ENCODE measurements at places on chromosomes 13 and 19. TPM values are rescaled to one million over a fixed set of nuclear protein-coding genes. Genes with fewer than 3 reads are reported as not detected.
A peak's percentile ranks its signal among the peaks of the same experiment; 100 is the strongest.

- H3K27ac ChIP-seq = no peak overlapping the region
- H3K4me3 ChIP-seq = no peak overlapping the region
- no peaks in the 10 kb centered on the region for H3K27me3 ChIP-seq
These were observed 752.3 kb downstream of the PCDH9 start for GRCh38 chr13:66477816-66478215.

DNA sequence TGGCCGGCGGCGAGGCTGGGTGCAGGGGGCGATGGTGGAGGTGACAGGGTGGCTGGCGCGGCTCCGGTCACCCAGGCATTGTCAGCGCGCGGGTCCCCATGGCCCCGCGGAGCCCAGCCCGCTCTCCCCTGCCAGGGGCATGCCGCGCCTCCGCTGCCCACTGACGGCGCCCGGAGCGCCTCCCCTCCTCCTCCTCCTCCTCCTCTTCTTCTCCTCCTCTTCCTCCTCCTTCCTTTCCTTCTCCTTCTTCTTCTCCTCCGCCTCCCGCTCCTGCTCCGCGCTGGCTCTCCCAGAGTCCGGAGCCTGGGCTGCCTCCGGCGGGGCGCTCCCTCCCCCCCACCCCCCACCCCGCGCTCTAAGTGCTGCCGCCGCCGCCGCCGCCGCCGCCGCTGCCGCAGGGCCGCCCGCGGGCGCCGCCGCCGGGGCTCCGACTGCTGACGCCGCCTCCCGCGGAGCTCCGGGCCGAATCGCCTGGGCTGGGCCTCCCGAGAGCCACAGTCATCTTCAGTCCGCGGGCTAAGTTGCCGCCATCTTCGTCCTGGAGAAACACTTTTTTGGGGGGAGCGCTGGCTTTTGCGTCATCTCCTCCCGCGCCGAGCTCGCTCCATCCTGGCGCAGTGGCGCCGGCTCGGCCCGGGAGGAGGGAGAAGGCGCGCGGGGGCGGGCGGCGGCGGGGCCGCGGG, 348.3 kb downstream of the LIG4 start:
- H3K36me3 ChIP-seq = no peaks in the 10 kb centered on the region
- H3K27me3 ChIP-seq = peaks cover 51% of the 10 kb centered on the region
- H3K27ac ChIP-seq = no peak overlapping the region
- peaks cover 9% of the 10 kb centered on the region for H3K4me1 ChIP-seq
- peak; percentile 66 for DNase-seq

- H3K36me3 ChIP-seq = no peaks in the 10 kb centered on the region
- DNase-seq = no peak
- H3K4me1 ChIP-seq = no peaks in the 10 kb centered on the region
- no peak overlapping the region for H3K27ac ChIP-seq
- H3K4me3 ChIP-seq = no peak overlapping the region
These were observed 187.8 kb downstream of the DIAPH3 start for GRCh38 chr13:59975807-59976435.

- no peak for DNase-seq
- H3K36me3 ChIP-seq = no peaks in the 10 kb centered on the region
- no peaks in the 10 kb centered on the region for H3K27me3 ChIP-seq
- H3K4me1 ChIP-seq = peaks cover 6% of the 10 kb centered on the region
These were observed 17.1 kb upstream of the S1PR4 start for GRCh38 chr19:3161453-3161852.

GRCh38 chr19:13726323-13726722, 38.0 kb upstream of the MRI1 start:
- H3K27me3 ChIP-seq = no peaks in the 10 kb centered on the region
- DNase-seq = no peak
- no peaks in the 10 kb centered on the region for H3K36me3 ChIP-seq
- H3K4me1 ChIP-seq = peaks cover 9% of the 10 kb centered on the region
- no peak overlapping the region for H3K4me3 ChIP-seq

- H3K27ac ChIP-seq = no peak overlapping the region
- no peaks in the 10 kb centered on the region for H3K36me3 ChIP-seq
- H3K4me3 ChIP-seq = no peak overlapping the region
- DNase-seq = no peak
- no peaks in the 10 kb centered on the region for H3K27me3 ChIP-seq
- peaks cover 64% of the 10 kb centered on the region for H3K4me1 ChIP-seq
These were observed 4.2 kb upstream of the WBP4 start for GRCh38 chr13:41056826-41057711.

DNA sequence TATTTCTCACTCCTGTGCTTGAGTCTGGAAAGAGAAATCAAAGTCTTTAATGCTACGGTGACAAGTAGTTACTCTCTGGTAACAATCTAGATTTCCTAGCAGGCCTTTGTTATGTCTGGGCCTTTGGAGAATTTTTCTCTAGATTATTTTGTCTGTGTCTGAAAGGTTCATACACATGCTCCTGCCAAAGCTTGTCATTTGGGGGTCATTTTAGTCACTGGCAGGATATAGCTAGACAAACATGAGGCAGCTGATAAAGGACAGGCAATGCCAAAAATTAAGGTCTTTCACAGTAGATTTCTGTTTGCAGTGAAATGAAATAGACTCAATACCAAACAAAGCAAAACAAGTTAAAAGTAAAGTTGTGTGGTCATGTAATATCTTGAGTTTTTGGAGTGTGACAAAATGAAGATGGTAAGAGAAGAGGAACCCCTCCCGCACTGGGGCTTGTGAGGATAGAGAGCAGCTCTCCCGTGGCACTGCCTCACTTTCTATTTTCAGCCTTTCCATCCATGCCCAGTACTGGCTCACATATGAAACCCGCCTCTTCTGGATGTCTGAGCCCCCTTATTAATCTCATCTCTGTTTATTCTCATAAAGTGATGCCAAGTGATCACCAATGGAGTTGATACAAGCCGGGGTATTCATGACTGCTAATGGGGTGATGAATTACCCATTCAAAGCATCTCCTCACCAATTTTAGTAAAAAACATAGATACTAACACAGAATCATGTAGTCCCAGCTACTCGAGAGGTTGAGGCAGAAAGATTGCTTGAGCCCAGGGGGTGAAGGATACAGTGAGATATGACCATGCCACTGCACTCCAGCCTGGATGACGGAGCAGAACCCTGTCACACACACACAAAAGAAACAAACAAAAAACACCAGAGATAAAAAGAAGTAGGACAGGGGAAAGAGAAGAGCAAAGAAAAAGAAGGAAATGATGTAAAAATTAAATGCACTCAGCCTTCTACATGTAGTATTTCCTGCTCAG, 389.3 kb downstream of the FGF14 start:
- H3K4me3 ChIP-seq = no peak overlapping the region
- no peaks in the 10 kb centered on the region for H3K27me3 ChIP-seq
- no peak for DNase-seq
- H3K36me3 ChIP-seq = no peaks in the 10 kb centered on the region
- peak overlapping the region; percentile 18 for H3K27ac ChIP-seq
- no peaks in the 10 kb centered on the region for H3K4me1 ChIP-seq

GRCh38 chr19:10418485-10419199, 1.7 kb upstream of the PDE4A start:
- no peak overlapping the region for H3K4me3 ChIP-seq
- peaks cover 32% of the 10 kb centered on the region for H3K4me1 ChIP-seq
- H3K36me3 ChIP-seq = no peaks in the 10 kb centered on the region
- H3K27me3 ChIP-seq = peaks cover 57% of the 10 kb centered on the region
- no peak for DNase-seq

DNA sequence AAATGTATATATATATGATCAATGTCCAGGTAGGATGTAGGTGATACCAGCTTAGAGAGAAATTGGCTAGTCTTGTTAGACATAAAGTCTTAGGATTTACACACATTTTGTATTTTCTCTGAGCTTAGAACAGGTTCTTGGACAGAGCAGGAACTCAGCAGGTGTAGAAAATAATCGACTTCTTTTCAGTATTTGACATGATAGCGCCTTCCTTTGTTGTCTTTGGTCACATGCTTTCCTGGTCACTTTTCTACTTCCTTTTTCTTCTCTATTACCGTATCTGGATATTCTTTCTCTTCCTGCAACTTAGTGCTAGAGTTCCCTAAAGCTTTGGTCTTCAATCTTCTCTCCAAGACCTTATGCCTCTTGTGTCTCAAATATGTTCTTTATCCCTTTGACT, 107.4 kb downstream of the LRCH1 start:
- peaks cover 30% of the 10 kb centered on the region for H3K4me1 ChIP-seq
- H3K36me3 ChIP-seq = no peaks in the 10 kb centered on the region
- no peaks in the 10 kb centered on the region for H3K27me3 ChIP-seq
- no peak for DNase-seq
- H3K27ac ChIP-seq = no peak overlapping the region

GRCh38 chr19:13025819-13026456, 30.7 kb downstream of the NFIX start:
- peaks cover 7% of the 10 kb centered on the region for H3K36me3 ChIP-seq
- H3K4me3 ChIP-seq = peak overlapping the region; percentile 53
- H3K4me1 ChIP-seq = peaks cover 69% of the 10 kb centered on the region
- peak overlapping the region; percentile 80 for H3K27ac ChIP-seq

DNA sequence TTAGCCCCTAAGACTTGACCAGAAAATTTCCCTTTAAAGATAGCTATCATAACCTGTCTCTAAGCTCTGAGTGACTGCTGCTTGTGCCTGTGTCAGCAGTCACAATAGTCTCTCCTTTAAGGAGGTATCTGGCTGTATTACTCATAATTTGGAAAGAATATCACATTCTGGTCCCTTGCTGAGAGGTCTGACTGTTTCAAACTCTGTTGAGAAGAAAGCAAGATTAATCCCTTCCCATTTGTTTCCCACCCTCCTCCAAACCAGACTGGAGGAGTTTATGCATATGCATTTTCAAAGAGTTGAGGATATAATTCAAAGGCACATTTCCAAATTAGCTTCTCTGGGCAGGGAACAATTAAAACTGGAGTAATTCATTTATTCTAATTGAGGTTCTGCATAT, 2.3 kb downstream of the HTR2A start:
- H3K36me3 ChIP-seq = no peaks in the 10 kb centered on the region
- peaks cover 4% of the 10 kb centered on the region for H3K4me1 ChIP-seq
- DNase-seq = no peak
- H3K27me3 ChIP-seq = no peaks in the 10 kb centered on the region
- peak overlapping the region; percentile 59 for H3K27ac ChIP-seq

DNA sequence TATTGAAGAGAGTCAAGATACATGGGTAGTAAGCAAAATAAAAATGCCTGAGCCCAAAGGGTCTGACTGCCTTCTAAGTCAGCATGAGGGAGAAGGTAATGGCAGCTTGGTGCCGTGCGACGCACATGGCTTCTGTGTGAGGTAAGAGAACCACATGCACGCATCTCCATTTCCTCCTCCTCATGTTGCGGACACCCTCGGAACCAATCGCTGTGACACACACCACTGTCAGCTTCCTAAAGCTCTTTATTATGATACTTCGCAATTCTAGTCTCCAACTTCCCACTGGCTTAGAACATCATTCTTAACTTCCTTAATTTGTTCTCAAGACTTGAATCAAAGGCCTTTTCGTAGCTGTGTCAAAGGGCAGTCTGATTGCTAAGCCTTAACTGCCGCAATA, 170.1 kb downstream of the OXGR1 start:
- H3K36me3 ChIP-seq = no peaks in the 10 kb centered on the region
- H3K27me3 ChIP-seq = no peaks in the 10 kb centered on the region
- H3K4me3 ChIP-seq = no peak overlapping the region
- no peaks in the 10 kb centered on the region for H3K4me1 ChIP-seq
- H3K27ac ChIP-seq = no peak overlapping the region

GRCh38 chr13:23705583-23705982, 135.4 kb downstream of the TNFRSF19 start:
- H3K36me3 ChIP-seq = no peaks in the 10 kb centered on the region
- no peak overlapping the region for H3K27ac ChIP-seq
- no peak for DNase-seq
- no peaks in the 10 kb centered on the region for H3K27me3 ChIP-seq

GRCh38 chr13:104318121-104318520, 1251.9 kb upstream of the SLC10A2 start:
- H3K4me3 ChIP-seq = no peak overlapping the region
- no peaks in the 10 kb centered on the region for H3K27me3 ChIP-seq
- H3K36me3 ChIP-seq = no peaks in the 10 kb centered on the region
- H3K4me1 ChIP-seq = no peaks in the 10 kb centered on the region

DNA sequence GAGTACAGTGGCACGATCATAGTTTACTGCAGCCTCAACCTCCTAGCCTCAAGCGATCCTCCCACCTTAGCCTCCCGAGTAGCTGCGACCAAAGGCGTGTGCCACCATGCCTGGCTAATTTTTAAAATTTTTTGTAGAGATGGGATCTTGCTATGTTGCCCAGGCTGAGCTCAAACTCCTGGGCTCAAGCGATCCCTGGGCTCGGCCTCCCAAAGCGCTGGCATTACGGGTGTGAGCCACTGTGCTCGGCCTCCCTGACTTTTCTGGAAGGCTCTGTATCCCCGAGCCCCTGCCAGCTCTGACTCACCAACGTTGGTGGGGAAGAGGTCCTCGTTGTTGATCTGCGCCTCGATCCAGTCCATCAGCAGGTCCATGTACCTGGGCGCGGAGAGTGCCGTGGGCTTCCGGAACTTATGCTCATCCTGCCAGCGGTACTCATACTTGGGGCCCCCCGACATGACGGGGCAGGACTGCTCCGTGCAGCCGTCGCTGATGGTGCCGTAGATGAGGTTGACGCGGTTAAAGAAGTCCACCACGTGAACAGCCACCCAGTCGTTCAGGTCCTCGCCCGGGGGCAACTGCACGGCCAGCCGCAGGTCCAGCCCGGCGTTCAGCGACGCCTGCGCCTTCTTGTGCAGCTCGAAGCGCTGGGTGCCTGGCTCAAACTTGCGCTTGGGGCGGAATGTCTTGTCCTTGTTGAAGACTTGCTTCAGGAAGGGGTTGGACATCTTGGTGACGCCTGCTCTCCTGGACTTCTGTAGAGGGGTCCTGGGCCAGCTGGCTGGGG, 18.1 kb downstream of the MOB3A start:
- no peak overlapping the region for H3K4me3 ChIP-seq
- DNase-seq = no peak
- peaks cover 17% of the 10 kb centered on the region for H3K4me1 ChIP-seq
- H3K27me3 ChIP-seq = no peaks in the 10 kb centered on the region
- peaks cover 87% of the 10 kb centered on the region for H3K36me3 ChIP-seq

GRCh38 chr19:44452367-44452766, 4.1 kb upstream of the ZNF229 start:
- no peak overlapping the region for H3K27ac ChIP-seq
- H3K4me1 ChIP-seq = no peaks in the 10 kb centered on the region
- H3K36me3 ChIP-seq = no peaks in the 10 kb centered on the region

- H3K36me3 ChIP-seq = no peaks in the 10 kb centered on the region
- H3K4me3 ChIP-seq = no peak overlapping the region
- DNase-seq = no peak
- no peak overlapping the region for H3K27ac ChIP-seq
These were observed 3.8 kb downstream of the SLAIN1 start for GRCh38 chr13:77701305-77701704.

MBD3L2B gene
- not detected for total RNA-seq

MUC16 gene
- total RNA-seq = 0.41 TPM

NLRP4 gene
- total RNA-seq = not detected

CLIP3 gene
- 10.5 TPM for total RNA-seq

OR4F17 gene
- not detected for total RNA-seq

FBXO27 gene
- total RNA-seq = 7.6 TPM

STRN4 gene
- total RNA-seq = 68.5 TPM

IGFL3 gene
- not detected for total RNA-seq

CEACAM8 gene
- total RNA-seq = not detected

STARD13 gene
- total RNA-seq = 60.4 TPM

ACP7 gene
- not detected for total RNA-seq
